ENCODE measurements at places on chromosomes 5 and 9.

DNA sequence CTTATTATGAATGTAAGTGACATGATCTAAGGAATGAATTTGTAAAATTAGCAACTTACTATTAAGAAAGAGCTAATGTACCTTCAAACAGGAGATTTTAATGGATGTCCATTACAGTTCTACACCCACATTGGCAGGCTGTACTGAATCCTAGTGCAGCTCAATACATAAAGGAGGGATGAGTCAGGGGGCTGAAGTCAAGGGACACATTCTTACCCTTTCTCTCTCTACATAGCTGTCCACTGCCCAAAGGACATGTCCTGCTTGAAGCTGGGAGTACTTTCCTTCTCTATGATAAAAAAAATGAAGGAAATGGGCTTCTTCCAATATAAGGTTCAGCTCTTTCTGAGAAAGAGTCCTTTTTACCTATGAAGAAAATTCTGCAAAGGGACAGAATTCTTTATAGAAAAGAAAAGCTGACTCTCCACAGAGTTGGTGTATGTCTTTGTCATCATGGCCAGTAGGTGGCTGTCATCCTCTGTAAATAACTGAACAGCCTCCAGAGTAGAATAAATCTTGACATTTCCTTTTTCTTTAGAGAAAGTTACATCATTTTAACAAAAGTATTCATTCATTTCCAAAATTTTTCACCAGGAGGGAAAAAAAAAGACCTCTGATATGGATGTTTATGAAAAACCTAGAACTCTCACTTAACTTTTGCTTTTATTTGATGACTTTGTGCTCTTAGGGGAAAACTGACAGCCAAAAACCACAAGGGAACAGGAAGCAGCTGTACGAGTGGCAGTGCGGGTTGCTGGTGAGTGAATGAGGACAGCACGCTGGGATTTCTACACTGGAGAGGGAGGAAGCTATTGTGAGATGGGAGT is 13.1 kb upstream of the IFNA14 start:
- DNase-seq, result peak; percentile 45

- DNase-seq, result no peak
These were observed 39.5 kb downstream of the MED10 start for GRCh38 chr5:6338871-6339270.

GRCh38 chr9:87039809-87040392 is 92.6 kb upstream of the GAS1 start:
- peak; percentile 63 for DNase-seq

GRCh38 chr9:27791311-27791710 is 218.0 kb upstream of the C9orf72 start:
- DNase-seq, result peak; percentile 75

DNA sequence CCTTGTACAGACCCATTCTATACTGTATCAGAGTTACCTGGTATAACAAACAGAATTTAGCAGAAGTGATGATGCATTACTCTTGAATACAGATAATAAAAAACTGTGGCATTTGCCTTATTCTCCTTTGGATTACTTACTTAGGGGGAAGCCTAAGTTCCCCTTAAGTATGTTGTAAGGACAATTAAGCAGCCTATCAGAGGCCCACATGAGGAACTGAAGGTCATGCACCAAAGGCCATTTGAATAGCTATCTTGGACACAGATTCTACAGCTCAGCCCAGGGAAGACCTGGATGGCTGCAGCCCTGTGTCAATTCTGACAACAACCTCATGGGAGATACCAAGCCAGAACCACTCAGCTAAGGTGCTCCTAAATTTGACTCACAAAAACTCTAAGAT is 125.2 kb downstream of the RAPGEF6 start:
- no peak for DNase-seq

DNA sequence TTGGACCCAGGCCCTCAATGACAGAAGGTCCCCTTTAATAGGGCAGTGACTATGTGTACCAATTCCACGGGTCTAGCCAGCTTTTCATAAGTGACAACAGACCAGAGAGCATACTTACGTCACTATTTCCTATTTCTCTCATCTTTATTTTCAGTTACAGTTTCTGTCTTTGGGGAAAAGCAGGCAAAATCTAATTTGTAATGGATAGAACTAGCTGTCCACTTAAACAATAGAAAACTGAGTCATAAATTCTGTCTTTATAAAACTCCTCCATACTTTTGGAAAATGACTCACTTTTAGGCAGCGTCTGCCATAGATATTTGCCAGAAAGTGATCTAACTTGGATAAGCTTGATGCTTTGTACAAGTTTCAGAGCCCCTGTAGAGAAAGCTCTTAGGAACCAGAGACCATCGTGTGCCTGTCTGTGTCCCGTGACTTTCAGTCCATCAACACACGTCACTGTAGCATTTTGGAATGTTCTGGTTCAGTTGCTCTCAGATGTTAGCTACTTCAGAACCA is 101.9 kb downstream of the F2RL2 start:
- peak; percentile 47 for DNase-seq

DNA sequence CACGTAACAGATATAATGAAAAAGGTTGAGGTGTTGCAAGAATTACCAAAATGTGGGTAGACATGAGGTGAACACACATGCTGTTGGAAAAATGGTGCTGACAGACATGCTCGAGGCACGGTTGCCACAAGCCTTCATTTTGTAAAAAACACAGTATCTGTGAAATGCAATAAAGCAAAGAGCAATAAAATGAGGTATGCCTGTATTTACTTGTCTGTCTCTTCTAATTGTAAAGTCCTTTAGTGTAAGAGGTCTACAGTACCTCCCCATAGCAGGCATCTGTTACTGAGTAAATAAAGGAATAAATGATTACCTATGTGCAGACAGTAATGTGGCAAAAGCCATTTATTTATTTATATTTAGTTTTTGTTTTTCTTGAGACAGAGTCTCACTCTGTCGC is 3.0 kb upstream of the CAST start:
- DNase-seq, result no peak

DNA sequence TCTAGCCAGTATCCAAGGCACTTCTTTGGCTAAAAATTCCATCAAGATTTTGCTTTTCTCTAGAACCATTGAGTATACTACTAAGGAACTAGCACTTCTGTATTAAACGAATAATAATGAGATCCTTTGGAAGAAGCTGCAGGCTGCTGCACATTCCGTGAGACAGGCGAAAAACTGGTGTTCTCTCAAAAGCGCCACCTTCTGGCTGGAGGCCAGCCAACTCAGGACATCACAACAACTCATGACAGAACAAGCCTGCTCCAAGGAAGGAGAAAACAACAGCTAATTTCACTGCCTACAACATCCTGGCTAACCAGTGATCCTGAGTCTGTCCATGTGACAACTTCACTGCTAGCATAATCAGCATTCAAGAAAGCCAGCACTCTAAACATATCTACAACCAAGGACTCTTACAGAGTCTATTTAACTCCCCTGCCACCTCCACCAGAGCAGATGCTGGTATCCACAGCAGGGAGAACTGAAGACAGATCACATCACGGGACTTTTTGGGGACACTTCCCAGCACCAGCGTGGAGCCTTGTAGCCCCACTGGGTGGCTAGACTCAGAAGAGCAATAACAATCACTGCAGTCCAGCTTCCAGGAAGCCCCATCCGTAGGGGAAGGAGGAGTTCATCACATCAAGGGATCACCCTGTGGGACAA is 150.5 kb downstream of the YTHDC2 start:
- peak; percentile 56 for DNase-seq

DNA sequence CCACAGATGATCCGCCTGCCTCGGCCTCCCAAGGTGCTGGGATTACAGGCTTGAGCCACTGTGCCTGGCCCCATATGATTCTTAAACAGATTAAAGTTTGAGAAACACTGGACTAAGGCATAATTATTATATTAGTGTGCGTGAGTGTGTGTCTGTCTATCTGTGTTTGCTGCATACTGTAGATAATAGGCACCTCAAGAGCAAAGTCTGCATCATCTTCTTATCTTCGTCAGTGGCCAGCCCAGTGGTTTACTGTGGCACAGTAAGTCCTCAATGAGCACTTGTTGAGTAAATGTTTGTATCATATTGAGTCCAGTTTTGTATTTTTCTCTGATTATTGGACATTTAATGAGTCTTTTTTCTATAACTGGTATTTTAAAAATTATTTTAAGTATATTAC is 81.7 kb downstream of the ITGA1 start:
- no peak for DNase-seq

DNA sequence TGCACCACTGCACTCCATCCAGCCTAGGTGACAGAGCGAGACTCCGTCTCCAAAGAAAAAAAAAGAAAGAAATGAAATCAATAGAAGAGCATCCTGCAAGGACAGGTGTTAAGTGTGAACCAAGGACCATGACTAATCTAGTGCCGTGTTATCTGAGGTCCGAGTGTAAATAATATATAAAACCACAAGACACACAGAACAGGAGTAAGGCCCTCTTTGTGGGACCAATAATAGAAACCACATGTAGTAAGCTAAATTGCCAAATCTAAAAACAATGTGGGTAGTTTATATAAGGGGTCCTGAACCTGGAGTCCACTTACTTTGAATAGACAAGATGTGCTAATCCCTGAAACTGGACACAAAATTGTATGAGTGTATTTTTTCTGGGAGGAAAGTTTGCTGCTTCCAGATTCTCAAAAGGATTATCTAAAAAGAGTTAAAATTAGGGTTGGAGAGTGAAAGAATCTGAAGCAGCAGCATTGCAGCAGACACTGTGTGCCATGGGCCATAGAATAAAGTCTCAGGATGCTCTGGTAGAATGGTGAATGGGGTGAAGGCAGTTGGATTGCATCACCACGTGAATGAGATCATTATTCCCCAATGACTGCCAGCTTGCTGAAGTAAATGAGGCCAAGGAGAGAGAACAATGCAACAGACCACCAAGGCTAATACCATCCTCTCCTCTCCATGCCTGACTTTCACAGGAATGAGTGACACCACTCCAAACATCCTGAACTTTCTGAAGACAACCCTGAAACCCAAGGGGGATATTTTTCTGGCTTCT is 222.7 kb downstream of the DCP2 start:
- DNase-seq, result peak; percentile 75

- DNase-seq, result no peak
These were observed 172.7 kb upstream of the RIOK2 start for GRCh38 chr5:97355775-97356174.

GRCh38 chr5:174741352-174741751 is 17.0 kb downstream of the MSX2 start:
- no peak for DNase-seq

GRCh38 chr9:134839455-134840125 is 41.0 kb upstream of the FCN2 start:
- DNase-seq, result no peak

GRCh38 chr5:65440456-65440855 is 41.3 kb downstream of the ADAMTS6 start:
- DNase-seq, result no peak

DNA sequence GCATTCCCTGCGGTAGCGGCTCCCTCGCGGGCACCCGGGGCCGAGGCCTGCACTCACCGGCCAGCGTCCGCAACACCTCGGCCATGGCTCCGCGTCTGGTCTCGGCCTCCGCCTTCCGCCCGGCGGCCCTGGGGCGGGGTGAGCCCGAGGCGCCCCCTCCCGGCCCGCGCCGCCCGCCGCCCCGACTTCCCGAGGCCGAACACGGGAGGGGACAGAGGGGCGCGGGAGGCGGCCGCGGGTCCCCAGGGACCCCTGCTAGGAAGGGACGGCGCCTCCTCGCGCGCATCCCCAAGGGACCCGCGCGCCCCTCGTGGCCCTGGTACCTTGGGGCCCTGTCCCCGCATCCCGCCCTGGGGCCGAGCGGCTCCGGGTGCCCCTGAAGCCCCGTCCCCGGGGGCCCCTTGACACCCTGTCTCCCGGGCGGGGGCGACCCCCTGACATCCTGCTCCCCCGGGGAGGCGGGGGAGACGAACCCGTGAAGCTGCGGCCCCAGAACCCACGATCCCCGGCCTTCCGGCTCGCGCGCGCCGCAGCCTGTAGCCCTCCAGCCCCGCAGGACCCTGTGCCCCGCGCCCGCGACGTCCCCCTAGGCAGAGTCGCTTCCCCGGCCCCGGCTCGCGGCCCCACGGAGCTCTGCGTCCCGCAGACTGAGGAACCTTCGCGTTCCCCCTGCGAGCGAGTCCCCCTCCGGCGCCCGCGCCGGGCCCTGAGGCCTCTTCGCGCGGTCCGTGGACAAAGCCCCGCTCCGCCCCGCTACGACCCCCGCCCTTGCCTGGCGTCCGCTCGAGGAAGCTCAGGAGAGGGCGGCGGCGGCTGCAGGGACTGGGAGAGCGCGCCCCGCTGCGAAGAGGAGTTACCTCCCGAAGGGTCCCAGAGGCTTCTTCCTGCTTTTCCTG is at the start of gene ABO:
TSS of gene ABO (minus strand) at position 97 of the 896 bp plus-strand sequence.
- DNase-seq, result no peak

DNA sequence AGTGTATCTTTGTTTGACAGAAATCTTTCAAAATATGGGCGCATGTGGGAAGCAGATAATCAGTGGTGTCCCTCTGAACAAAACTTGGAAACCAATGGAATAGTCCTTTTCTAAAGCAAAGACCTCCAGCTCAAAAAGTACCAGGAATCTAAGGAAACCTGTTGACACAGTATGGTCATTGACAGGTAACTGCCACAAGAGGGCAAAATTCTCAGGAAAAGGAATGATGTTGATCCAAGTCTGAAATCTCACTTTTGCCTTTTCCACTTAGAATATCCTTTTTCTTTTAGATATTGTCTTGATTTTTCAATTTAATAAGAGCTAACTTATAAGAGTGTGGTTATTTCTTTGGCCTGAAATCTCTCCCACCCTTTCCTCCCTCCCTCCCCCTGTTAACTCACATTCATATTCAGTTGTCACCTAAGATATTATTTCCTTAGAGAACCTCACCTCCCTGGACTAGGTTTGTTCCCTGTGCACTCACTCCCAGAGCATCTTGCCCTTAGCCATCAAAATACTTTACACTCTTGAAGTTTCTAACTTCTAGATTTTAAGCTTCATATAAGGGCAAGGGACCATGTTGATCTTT is 59.0 kb upstream of the BARX1 start:
- DNase-seq, result peak; percentile 50

DNA sequence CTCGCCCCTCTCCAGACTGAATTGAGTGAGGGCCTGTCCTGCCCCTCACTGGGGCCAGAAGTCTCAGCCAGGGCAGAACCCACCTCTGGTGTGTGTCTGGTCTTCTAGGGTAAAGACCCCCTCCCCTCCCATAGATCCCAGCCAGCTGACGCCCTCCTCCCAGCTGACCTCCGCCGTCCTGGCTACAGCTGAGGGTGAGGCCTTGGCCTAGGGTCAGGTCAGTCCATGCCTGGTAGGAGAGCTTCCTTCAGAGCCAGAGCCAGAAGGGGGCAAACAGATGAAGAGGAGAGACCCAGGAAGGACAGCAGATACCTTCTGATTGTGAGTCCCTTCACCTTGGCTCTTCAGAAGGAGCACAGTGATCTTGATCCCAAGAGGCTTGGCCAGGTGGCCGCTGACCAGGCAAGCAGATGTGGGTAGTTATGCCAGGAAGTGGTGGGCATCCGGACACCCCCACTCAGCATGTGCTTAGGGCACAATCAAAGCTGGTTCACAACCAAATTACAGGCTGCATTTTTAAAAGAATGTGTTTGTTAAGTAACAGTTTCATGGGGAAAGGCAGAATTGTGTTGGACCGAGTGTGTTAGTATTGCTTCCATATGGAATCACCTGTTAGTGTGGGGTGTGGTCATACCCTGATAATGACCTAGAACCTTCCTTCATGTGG is 29.9 kb downstream of the JADE2 start:
- DNase-seq, result no peak

- DNase-seq, result peak; percentile 59
These were observed 2.4 kb upstream of the PHYKPL start for GRCh38 chr5:178234750-178235587.

- DNase-seq, result no peak
These were observed 114.0 kb downstream of the MAT2B start for GRCh38 chr5:163619273-163619934.

Measured in epithelial cell of esophagus (primary cell).